Stimulated activated CD4-positive, alpha-beta T cell treated with anti-CD3 and anti-CD28 coated beads, TNF-alpha, amount 100 ng/mL, for 24 hours (primary cell): ENCODE measurements at places on chromosomes 2 and 18.

DNA sequence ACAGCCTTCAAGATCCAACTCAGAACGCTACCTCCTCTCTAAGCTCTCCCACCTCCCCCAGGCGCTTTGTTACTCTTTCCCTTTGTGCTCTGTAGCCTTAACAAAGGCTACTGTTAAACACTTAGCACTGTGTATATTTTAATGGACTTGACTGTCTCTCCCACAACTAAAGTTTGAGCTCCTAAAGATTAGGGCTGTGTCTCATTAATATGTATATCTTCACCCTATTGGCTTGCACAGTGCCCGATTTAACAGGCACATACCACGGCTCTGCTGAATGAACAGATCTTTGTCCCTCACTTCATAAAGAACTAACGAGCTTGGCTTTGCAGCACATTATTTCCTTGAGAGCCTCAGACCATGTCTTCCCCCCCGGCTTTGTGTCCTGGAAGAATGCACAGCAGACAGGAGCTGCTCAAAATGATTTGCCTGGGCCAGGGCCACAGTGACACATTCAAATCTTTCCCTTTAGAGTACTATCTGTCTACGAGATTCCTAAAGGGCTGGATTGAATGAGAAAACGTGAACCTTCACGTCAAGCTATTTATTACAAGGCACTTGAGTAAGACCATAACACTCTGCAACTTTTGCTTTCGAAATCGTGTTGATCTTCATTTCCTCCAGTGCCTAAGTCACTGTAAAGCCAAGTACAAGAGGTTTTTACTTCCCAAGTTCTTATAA lies 22.1 kb downstream of the ABHD3 start:
- DNase-seq = no peak

- DNase-seq = no peak
These were observed 448.3 kb upstream of the SLC14A2 start for GRCh38 chr18:45166836-45167551.

- no peak for DNase-seq
These were observed 15.0 kb downstream of the RAB27B start for GRCh38 chr18:54843314-54843713.

DNA sequence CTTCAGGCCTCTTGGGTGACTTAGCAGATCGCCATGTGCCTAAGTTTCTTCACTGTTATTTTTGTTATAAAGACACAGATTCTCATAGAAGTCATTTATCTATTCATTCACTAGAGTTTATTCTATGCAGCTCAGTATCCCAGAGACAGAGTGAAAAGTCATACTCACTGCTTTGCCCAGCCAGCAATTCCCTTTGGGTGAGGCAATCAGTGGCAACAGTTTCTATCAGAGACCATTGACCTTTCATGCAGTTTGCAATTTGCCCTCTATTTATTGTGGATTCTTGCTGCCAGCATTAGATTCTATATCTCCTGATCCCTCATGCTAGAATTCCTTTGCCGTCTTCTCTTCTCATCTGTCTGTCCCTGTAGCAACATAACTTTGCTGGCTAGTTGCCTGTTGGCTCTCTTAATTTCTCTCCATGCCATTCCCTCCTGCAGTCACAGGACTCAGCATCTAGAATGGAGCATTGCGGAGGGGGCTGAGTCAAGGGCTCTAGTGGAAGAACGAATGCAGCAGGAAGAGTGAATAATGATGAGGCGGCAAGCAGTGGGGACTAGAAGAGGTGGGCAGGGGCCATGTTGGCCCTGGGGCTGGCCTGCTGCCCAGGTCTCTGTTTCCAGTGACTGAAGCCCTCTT lies 12.2 kb downstream of the SLC9A4 start:
- DNase-seq = no peak

- no peak for DNase-seq
These were observed 254.0 kb upstream of the RBMS1 start for GRCh38 chr2:160747501-160748170.

- DNase-seq = no peak
These were observed 125.8 kb upstream of the CDH19 start for GRCh38 chr18:66729442-66730239.

- DNase-seq = no peak
These were observed 61.2 kb upstream of the LRRTM1 start for GRCh38 chr2:80365762-80366161.

DNA sequence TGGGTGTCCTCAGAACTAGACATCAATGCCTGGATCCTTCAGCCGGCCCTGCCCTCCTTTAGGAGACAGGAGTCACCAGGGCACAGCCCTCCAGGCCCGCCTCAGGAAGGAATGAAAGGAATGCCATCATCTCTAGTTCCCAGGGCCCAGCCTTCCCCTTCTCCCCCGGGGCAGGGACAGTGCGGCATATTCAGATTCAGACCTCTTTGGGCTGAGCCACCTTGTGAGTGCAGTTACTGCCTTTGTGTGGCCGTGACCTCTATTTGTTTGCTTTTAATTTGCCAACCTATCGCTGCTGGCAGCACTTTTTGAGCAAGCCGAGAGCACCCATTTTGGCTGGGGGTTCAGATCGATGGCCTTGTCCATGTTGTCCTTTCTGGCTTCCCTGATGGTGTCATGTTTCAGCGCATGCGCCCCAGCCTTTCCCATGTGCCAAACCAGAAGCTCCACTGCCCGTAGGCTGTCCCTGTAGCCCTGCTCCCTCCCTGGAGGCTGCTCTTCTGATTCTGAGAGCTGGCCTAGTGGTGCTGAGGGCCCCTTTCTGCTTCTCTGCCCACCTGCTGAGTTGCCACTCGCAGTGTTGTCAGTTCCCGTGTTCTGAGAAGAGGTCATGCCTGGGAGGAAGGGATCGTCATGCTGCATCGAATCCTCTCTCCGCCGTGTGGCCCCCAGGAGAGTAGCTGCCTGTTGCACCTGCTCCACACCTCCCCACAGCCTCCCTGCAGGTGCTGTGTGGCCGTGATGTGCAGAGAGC lies 10.9 kb downstream of the ANKRD23 start:
- no peak for DNase-seq

GRCh38 chr2:47039913-47040562 lies 115.1 kb downstream of the STPG4 start:
- DNase-seq = no peak
